ENCODE measurements at places on chromosomes 12 and 14.

DNA sequence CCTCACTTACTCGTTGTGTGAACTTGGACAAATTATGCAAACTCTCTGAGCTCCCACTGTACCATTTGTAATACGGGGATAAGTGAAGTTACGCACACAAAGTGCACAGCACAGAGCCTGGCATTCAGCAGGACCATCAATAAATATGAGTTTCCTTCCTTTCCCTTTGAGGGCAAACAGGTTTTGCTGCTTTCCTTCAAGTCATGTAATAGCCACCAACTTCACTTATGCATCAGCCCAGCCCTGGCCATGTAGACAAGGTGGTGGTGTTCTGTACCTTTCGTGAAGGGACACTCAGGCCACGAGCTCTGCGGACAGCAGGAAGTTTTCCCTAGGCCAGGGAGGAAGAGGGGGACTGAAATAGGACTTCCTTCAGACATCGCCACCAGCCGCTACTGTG lies 272.7 kb downstream of the CACNA1C start:
- no peak for DNase-seq

GRCh38 chr12:102059343-102059742 lies 2.4 kb downstream of the WASHC3 start:
- peak; percentile 54 for DNase-seq

- no peak for DNase-seq
Measured at GRCh38 chr12:111937429-111937828, 75.5 kb downstream of the TMEM116 start.

GRCh38 chr14:36208690-36209278 lies 32.3 kb upstream of the PTCSC3 start:
- no peak for DNase-seq

DNA sequence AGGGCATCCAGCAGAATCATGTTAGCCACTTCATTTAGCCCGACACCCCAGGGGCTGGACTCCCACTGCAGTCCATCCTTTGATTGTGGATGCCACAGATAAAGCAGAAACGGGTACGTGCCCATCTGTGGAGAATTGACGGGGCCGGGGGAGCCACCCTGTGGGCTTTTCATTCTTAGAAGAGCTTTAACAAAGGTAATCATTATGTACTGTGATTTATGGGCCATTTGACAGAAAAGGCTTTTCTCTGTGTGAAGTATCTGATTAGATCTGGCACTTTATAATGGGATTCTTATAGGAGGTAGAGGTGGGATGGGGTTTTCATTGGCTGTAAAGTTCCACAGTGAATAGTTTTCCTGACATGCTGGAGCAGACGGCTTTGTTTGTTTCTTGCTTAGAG lies 40.4 kb downstream of the AACS start:
- DNase-seq, result no peak

- no peak for DNase-seq
Measured at GRCh38 chr12:130977743-130978095, 24.0 kb downstream of the ADGRD1 start.

DNA sequence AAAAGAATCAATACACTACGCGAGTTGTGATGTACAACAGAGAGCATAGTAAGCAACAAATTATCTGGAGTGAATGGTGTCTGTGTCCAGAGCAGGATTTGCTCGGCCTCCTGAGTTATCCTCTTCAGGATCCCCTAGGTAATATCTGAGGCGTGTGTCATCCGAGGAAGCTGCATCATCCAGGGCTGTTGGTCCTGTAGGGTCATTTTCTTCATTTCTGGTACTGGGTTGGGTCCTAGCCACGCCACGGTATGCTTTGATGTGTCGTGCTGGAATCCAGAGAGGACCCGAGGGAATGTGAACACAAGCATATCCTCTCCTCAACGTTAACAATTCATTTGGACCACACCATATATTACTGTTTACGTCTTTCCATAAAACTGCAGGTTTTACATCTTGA lies 19.0 kb upstream of the CLEC4E start:
- DNase-seq, result no peak

GRCh38 chr14:47763188-47763854 lies 87.9 kb upstream of the MDGA2 start:
- no peak for DNase-seq

DNA sequence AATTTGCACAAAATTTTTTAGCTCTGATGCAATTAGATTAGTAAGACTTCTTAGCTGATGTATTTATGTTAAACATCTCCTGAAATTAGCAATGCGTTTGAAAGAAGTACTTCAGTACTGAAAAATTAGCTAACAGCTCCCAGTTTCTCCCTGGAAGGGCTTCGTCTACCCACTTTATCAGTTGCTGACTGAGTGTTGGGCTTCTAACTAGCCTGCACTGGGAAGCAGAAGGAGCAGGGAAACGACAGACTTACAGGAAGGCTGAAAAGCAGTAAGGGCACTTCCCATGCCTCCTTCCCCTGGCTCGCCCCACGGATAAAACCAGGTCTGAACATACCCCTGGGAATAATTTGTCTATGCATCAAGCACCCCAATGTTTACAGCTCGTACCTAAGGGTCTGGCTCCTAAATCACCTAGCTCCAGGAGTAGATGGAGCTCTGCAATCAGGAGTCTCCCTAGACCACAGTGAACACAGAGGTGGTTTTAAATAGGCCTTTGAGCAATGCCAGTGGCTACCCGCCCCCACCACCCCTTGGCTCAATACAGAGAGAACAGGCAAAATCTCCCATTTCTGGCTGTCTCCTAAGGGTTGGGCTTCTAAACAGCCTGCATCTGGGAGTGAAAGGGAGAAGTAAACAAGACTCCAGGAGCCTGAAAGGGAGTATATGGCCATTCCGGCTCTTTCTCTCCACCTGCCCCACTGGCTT lies 23.7 kb downstream of the A2M start:
- DNase-seq, result no peak

GRCh38 chr14:33120966-33121365 lies 182.3 kb downstream of the NPAS3 start:
- DNase-seq, result no peak

- no peak for DNase-seq
Measured at GRCh38 chr14:73731111-73731510, 16.9 kb upstream of the PNMA1 start.

- DNase-seq, result no peak
Measured at GRCh38 chr12:99847936-99848335, 136.8 kb downstream of the ANKS1B start.

Data from CD4-positive, alpha-beta T cell treated with Interleukin-12 subunit alpha and Interleukin-12 subunit beta, for 1 hour (primary cell).